SIG-M5 (cell line): ENCODE measurements at places on chromosomes 12 and 14.

DNA sequence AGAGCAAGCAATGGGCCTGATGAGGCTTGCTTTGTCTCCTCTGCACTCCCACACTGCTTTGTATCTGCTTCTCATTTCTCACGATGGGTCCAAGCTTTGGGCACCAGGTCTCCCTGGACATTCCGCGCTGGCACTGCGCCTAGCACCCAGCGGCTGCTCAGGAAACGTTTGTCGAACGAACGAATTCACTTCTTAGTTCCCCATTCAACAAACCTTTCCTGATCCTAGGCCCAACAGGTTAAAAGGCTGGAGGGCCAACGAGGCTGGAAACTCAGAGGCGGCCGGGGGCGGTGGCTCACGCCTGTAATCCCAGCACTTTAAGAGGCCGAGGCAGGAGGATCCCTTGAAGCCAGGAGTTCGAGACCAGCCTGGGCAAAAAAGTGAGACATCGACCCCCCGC is 1.0 kb upstream of the GLRX5 start:
- no peak for DNase-seq

GRCh38 chr14:51730098-51730497 is 78.4 kb downstream of the FRMD6 start:
- no peak for DNase-seq

DNA sequence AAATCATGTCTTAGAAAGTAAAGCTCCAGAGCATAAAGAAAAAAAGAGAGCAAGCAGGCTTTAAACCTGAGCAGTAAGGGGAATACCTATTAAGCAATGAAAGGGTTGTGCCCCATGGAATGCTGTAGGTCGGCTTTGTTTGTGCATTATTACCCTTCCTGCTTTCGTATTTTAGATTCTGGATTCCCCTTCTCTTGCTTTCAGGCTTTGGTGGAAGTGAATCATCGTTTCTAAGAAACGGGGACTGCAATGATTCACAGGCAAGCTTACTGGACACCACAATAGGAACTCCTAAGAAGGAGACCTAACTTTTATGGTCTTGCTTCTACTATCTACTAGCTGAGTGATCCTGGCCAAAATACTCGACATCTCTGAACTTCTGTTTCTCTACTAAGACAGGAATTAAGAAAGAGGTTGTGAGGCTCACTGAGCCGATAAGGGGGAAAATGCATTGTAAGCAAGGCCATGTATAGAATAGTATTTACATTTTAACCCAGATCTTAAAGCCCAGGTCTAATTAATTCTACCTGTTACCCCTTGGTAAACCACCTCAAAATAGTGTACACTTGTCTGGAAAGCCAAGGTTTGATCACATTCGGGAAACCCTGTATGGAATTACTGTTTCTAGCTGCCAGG is 1.2 kb upstream of the BMAL2 start:
- peak; percentile 4 for DNase-seq

DNA sequence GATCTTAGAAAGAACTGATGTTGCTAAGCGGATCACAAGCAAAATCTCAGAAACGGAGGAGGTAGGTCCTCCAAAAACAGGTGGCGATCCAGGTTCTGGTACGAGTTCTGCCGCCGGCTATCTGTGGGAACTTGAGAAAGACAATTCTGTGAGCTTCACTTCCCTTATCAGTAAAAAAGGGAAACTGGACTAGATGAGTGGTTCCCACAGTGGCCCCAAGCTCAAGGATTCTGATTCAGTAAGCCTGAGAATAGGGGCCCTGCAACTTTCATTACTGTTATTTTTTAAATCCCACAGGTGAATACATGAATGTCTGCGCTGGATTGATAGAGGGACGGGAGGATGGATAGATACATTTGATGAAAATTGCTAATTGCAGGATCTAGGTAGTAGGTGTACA is 160.2 kb downstream of the PPM1H start:
- no peak for DNase-seq

DNA sequence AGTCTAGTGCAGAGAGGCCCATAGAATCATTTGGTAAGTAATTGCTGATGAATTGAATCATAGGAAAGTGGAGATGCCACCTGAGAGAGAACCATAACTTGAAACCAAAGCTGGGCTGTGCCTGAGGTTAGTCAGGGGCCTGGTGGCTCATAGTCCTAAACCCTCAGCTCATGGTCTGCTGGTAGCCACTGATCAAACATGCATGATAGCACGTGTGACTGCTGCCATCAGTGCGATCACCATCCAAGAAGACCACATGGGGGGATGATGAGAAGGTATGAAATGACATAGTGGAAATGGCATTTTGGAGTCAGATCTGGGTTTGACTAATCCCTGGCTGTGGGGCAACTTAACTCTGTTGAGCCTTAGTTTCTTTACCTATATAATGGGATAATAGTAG is 190.5 kb downstream of the CACNA1C start:
- DNase-seq: no peak

DNA sequence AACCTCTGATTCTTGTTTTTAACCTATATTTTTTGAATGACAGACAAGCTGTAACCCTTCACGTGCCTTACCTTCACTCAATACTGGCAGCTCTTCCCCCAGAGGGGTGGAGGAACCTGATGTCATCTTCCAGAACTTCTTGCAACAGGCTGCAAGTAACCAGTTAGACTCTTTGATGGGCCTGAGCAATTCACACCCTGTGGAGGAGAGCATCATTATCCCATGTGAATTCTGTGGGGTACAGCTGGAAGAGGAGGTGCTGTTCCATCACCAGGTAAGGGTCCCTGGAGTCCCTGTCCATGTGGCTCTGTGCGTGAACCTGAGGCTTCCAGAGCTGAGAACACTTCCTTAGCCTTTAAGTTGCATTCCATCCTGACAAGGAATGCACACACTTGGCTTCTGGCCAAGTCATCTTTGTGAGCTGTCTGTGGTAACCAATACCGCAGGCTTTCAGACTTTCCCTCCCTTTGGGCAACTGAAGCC is 22.7 kb downstream of the TRAFD1 start:
- no peak for DNase-seq

DNA sequence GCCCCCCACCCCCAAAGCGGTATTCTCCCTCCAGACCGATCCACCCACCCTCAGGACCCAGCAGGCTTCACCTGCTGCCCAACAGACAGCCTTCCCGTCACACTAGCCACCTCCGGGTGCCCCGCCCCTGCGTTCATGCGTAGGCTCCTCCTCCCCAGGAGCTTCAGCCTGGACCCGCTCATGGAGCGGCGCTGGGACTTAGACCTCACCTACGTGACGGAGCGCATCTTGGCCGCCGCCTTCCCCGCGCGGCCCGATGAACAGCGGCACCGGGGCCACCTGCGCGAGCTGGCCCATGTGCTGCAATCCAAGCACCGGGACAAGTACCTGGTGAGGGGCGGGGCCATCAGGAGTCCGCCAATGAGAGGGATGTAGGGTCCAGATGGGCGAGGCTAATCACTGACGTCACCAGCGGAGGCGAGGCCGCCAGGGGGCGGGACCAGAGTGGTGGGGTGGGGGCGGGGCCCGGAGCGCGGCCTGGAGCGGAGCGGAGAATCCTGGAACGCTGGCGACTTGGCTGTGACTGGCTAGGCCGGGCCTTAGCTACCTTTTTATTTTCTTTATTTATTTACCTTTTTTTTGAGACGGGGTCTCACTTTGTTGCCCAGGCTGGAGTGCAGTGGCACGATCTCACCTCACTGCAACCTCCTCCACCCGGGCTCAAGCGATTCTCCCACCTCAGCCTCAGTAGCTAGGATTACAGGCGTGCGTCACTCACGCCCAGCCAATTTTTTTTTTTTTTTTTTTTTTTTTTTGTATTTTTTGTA is 4.4 kb downstream of the TNS2 start:
- no peak for DNase-seq

- DNase-seq: no peak
Measured at GRCh38 chr12:45599196-45599595, 130.3 kb upstream of the ARID2 start.

DNA sequence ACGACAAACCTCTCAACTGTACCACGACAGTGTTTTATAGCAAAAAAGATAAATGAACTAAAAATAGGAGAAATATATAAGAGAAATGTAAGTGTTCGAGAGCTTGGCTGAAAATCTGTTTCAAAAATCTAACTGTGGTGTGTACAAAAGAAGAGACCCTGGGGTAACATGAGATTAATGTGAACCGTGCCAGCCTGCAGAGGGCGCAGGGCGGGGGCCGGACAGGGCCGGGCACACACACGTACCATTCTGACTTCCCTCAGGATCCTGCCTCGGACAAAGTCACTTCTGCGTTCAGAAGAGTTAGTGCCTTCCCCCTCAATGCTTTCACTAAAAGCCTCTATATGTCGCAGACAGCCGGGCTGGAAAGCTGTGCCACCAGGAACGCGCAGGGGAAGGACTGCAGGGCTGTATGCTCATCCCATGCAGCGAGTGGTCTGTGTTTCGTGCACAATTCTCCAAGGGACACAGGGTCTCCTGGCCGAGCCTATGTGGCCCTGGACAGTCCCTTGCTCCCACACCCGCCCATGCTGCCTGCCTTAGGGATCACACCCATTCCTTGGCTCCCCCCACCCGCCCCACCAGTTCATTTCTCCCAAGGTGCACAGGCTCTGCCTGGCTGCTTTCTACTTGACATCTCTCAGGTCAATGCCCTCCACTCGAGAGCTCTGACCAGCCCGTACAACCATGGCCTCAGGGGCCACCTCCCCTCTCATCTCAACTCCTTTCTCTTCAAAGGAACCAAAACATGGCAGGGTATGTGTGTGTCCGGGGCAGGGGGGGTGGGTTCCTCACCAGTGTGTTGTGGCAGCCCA is 8.5 kb downstream of the CDCA4 start:
- no peak for DNase-seq

DNA sequence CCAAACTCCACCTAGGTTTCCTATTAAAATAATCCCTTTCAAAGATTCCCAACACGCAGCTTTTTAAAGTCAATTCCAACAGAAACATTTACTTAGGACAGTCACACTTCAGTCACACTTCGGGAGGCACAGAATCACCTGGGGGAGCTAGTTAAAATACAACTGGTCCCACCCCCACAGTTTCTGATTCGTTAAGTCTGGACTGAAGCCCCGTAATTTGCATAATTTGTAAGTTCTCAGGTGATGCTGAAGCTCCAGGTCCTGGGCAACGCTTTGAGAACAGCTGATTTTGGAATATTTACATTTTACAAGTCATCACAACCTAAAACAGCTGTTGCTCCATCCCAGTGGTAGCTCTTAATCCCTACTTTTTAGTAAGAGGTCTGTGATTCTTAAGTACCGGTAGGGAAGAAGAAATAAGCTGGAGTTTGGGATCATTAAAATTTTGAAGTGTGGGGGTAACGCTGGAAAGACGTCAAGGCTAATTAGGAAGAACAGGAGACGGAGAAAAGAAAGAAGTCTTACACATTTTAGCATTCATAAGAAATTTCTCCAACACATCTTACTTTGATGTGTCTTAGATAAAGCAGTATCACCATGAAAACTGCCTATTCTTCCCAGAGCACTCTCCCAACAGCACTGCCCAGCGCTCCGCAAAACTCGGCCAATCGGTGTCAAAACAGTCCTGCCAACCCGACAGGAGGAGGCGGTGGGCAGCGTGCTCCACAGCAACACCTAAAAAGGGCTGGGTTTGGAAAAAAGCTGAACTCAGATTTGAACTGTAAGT is 1.1 kb downstream of the IPO8 start:
- no peak for DNase-seq

DNA sequence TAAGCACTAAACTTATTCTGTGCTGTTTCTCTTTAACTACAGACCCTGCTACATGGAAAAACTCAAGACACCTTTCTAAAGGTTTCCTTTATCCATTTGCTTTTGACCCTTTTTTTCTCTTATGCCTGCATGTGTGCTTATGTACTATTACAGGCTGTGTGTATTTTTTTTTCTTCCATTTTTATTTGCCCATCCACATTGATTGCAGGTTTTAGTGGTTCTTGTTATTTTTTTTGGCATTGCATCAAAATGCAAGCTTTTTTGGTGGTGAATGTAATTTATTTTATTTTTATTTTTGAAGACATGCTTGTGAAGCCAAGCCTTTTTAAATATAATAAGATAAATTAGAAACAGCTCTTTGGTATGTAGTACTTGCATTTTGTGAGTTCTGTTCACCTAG is 26.7 kb downstream of the DNM1L start:
- DNase-seq: no peak

- no peak for DNase-seq
Measured at GRCh38 chr12:14416658-14417057, 51.2 kb downstream of the ATF7IP start.

DNA sequence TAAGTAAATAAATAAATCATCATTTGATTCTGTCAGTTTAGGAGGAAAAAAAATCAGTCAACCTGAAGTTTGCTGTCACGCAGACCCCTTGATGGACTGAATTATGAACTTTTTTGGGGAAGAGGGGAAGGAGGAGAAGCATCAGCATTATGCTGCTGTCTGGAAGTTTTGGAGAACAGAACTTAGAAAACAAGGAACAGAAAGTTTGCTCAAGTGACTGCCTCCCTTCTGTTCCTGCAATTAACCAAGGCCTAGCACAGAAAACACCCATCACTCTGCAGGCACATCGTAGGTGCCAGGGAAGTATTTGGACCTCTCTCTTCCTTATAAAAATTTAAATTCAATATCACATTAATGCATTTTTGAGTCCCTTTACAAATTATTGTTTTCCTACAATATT is 283.8 kb downstream of the VRK1 start:
- no peak for DNase-seq

DNA sequence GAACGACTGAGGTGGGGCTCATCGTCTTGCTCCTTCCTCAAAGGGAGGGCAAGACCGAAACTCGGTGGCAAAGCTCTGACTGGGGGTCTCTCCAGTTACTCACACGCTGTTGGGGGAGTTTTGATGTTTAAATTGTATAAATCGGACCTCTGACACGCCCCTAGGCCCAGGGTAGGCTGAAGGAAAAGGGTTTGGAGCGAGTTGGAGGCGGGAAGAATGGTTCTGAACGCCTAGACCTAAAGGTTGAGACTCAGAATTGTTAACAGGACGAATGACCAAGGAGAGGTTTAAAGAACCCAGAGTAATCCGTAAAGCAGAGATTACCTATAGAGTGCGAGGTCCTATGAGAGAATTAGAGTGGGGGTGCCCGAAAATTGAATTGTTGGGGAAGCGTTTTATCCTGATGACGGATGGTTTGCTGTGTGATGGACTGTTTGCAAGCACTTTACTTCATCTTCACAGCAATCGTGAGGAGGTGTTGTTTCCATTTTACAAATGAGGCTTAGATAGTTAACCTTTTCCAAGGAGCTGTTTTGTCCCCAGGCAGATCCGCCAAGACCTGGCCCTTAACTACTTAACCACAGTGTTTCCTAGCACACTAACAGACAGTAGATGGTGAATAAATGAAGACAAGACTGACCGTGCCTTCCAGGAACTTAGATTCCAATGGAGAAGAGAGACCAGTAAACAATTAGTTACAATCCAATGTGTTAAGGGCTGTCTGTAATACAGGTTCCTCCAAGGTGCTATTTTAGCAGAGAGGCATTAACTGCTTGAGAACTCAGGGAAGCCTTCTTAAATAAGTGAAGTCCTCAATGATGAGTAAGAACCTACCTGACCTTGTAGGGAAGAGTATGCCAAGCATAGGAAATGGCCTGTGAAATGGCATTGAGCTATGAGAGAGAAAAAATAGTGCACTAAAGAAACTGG is 929 bp upstream of the UBE2N start:
- DNase-seq: no peak

- no peak for DNase-seq
Measured at GRCh38 chr12:71105956-71106355, 51.8 kb downstream of the TSPAN8 start.

- DNase-seq: no peak
Measured at GRCh38 chr12:5865397-5865796, 79.7 kb downstream of the ANO2 start.

- DNase-seq: no peak
Measured at GRCh38 chr14:52355016-52355431, 40.9 kb downstream of the PTGER2 start.
